Mucosa of gallbladder (tissue), 1 donor: ENCODE measurements at places on chromosomes 5 and 9. TPM values are rescaled to one million over a fixed set of nuclear protein-coding genes. Genes with fewer than 3 reads are reported as not detected.
A peak's percentile ranks its signal among the peaks of the same experiment; 100 is the strongest.

- no peak for DNase-seq
These were observed 18.7 kb downstream of the ADAMTSL1 start for GRCh38 chr9:18492612-18493011.

- peak; percentile 58 for DNase-seq
These were observed 666.4 kb upstream of the ZNF608 start for GRCh38 chr5:125412561-125413495.

- peak; percentile 64 for DNase-seq
These were observed 6.7 kb downstream of the CCDC187 start for GRCh38 chr9:136297016-136297691.

Gene GMCL2
- total RNA-seq, result not detected

DNA sequence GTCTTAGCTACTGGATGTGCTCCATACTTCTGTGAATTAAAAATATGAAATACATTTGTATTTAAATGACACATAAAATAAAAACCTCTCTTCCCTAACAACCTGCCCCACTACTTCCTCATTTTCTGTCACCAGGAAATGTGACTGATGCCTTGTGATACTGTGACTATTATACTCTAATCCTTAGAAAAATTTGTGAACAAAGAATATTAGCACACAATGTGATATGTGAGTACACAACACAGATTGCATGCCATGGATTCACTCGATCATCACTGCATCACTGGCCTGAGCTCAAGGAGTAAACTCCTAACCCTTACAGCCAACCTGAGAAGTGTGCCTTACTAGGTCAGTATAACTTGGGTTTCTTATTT, 281.0 kb downstream of the EFNA5 start:
- no peak for DNase-seq

Gene NUP188
- total RNA-seq, result 28.2 TPM

Gene CDH18
- total RNA-seq, result 0.32 TPM

DNA sequence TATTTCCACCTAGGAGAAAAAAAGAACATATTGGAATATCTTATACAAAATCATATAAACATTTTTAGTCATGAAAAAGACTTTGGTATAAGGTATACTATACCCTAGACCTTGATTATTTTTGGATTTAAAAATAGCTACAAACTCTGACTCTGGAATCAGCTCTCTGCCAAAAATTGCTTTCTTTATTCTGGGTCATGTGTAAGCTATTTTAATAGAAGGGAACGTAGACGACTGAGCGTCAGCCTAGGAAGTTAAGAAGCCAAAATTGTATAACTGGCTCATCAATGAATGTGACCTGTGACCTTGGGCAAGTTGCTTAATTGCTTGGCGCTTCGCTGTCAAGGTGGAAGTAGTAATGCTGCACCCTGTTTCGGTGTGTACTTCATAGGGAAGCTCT, 157.1 kb downstream of the PARP8 start:
- no peak for DNase-seq

Gene PNPLA7
- 16.5 TPM for total RNA-seq

GRCh38 chr9:132187121-132187620, 25.3 kb downstream of the NTNG2 start:
- DNase-seq, result no peak

Gene SLIT3
- total RNA-seq, result 40.2 TPM

- no peak for DNase-seq
These were observed 489.2 kb downstream of the KDM4C start for GRCh38 chr9:7246917-7247522.

GRCh38 chr5:143008809-143009521, 238.8 kb downstream of the ARHGAP26 start:
- peak; percentile 55 for DNase-seq

DNA sequence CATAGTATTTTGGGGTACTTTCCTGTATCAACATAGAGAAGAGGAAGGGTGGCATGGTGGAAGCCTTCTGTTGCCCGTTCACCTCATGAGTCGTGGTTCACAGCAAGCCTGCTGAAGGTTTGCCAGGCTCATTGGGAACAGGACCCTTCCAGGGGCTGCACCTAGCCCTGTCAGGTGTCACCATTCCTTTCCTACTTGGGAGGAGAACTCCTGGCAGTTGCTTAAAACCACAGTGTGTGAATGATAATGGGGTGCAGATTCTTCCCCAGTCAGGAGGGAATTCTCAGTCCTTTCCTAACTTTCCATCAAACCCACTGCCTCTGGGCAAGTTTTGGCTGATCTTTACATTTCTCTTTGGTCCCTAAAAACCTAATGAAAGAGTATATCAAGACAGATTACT, 99.4 kb upstream of the CTNND2 start:
- no peak for DNase-seq

GRCh38 chr5:43006424-43007202, 33.5 kb downstream of the ANXA2R start:
- no peak for DNase-seq

DNA sequence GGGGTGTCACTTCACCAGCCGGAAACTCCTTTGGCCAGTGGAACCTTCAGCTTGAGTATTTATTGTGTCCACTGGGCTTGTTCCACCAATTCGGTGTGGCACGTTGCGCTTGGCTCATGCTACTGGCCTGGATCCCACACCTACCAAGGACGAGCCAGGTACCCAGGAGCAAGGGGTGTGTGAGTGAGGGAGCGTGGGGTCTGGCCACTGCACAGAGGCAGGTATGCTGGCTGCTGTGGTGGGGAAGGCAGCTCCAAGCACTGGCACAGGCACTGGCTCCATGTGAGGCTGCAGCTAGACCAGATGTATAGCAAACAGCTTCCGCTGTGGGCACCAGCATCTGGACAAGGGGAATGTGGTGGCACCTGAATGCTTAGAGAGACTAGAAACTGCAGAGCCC, 28.1 kb upstream of the CYLC2 start:
- no peak for DNase-seq

DNA sequence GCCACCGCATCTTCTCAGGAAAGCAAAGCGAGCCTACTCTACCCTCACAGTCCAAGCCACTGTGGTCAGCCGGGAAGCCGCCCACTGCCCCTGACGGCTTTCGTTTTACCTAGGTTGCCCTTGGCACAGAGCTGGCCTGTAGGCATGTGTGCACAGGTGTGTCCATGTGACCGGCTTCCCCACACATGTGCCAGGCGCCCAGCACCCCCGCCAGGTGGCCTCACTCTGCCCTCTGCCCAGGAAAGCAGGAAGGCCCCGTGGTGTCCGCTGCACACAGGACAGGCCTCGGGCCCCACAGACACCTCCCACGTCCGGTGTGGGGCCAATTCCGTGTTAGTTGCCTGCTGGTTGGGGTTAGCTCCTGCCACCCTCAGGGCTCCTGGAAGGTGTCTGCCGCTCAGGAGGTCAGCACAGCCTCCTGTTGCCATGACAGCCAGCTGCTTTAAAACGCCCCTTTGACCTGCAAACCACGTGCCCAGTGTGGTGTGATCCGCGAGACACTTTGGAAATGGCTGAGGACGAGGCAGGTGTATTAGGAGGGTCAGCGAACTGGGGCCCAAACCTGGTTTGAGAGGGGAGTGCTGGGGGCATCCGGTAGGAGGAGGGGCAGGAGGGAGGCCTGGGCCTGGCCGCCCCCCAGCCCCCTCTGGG, 28.7 kb downstream of the TPPP start:
- peak; percentile 64 for DNase-seq

GRCh38 chr5:56106837-56107236, 112.1 kb upstream of the IL6ST start:
- DNase-seq, result no peak

- no peak for DNase-seq
These were observed 22.7 kb downstream of the ANXA2R start for GRCh38 chr5:43017428-43017815.

GRCh38 chr9:112755675-112756074, 5.1 kb downstream of the SNX30 start:
- no peak for DNase-seq

Gene PHYHD1
- 14.6 TPM for total RNA-seq

GRCh38 chr9:16012621-16013020, 459.8 kb downstream of the CCDC171 start:
- DNase-seq, result no peak

Gene LRRC19
- total RNA-seq, result 16.7 TPM

DNA sequence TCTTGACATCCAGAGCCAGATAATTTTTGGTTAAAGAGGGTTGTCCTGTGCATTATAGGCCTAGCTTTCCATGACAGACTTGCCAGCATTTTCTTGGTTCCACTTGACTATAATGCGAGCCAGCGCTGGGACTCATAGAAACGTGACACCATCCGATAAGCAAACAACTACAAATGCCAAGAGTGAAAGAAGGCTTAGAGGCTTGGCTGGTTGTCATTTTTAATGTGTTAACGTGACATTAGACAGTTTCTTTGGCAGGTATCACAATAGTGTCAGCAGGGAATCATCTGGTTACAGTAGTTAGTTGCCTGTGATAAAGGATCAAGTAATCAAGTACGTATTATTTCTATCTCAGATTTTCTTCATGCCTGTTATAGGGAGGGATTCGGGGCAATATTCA, 20.0 kb upstream of the LIFR start:
- peak; percentile 15 for DNase-seq

GRCh38 chr5:160548949-160549645, 127.4 kb downstream of the PTTG1 start:
- no peak for DNase-seq

GRCh38 chr9:37034305-37034937, 353 bp upstream of the PAX5 start:
- no peak for DNase-seq

Gene CCL19
- total RNA-seq, result 4.1 TPM

- DNase-seq, result no peak
These were observed 33.4 kb downstream of the GRIA1 start for GRCh38 chr5:153523831-153524230.

- no peak for DNase-seq
These were observed 123.5 kb upstream of the TARS1 start for GRCh38 chr5:33317271-33317670.

GRCh38 chr5:94776167-94776566, 157.7 kb downstream of the SLF1 start:
- no peak for DNase-seq

Gene POLK
- 33.5 TPM for total RNA-seq

Gene ZNF618
- 26.6 TPM for total RNA-seq

DNA sequence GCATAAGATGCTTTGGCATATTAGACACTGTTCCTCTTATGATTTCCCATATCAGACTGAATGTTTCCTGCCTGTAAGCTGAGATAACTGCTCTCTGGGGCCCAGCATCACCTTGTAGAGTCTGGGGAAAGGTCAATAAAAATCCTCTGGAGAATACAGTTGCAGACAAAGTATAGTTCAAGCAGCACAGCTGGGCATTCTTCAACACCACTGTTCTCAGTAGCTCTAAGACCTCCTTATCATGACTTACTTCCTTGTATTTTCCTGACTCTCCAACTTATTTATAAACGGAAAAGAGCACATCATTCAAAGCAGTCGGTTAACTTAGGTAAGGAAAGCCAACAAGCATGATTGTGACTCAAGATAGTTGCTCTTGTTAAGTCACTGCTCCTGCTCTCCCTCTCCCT, 208.7 kb upstream of the RASEF start:
- no peak for DNase-seq

- no peak for DNase-seq
These were observed 616 bp downstream of the VCAN start for GRCh38 chr5:83472213-83472507.
